CD4-positive, alpha-beta T cell treated with Interleukin-17A for 4 hours (primary cell): ENCODE measurements at places on chromosomes 5 and 9.

DNA sequence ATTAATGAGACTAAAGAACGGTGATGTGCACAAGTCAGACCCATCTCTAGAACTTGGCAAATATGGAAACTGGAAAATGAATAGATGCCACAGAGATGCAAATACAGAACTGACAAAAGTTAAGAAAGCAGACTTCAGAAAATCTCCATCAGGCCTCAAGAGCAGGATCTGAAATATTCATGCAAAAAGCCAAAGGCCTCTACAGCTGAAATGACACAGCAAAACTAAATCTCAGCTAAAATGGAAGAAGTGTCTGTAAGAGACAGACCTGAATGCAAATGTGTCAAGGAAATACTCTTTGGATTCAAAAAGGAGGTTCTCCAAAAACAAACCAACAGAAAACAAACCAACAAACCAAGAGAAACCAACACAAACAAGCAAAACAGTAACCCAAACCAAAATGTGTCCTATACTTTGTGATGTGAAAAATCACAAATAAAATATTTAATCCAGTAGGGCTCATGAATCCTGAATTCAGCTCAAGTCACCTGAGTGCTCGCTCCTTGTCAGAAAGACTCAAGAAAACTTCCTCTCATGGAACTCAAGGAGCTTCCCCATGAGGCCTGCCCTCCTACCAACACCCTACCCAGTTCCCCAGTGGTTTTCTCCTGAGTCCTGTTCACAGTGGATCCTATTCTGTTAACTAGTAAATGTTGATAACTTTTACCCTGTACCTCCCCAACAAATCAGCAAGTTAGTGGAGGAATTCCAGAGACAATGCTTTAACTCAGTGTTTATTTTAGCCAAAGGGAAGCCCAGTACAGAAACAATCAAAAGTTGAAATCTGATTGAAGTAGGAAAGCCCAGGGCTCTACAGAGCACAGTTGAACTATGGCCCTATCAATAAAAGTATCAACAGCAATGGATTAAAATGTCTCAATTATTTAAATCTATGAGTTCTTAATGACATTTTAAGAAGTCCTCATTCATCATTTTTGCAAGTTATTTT, 14.6 kb downstream of the MRPS27 start:
- no peak for DNase-seq

DNA sequence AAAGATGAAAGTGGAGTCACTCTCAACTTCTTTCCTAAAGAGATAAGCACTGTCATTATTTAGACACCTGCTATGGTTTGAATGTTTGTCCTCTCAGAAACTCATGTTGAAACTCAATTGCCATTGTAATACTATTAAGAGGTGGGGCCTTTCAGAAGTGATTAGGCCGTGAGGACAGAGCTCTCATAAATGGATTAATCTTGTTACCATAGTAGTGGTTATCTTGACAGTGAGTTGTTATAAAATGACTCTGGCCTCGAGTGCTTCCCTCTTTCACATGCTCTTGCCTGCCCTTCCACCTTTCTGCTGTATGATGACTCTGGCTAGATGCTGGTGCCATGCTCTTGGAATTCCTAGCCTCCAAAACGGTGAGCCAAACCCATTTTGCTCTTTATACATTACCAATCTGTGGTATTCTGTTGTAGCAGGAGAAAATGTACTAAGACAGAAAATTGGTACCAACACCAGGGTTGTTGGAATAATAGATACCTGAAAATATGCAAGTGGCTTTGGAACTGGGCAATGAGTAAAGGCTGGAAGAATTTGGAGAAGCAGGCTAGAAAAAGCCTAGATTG, 38.0 kb downstream of the GDA start:
- no peak for DNase-seq

DNA sequence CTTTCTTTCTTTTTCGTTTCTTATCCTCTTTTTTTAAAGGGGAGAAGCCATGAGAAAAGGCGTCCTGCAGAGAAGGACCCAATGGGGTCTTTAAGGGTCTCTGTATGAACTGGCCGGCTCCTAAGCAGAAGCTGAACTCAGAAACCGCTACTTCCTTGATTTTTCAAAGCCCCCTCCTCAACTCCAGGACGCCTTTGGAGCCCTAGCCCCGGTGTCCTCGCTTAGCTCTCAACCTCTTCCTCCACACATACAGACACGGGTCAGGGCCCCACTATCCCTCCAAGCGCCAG, 8.3 kb downstream of the PAX5 start:
- no peak for DNase-seq

GRCh38 chr9:93302586-93303257, 118.8 kb downstream of the WNK2 start:
- peak; percentile 76 for DNase-seq

- DNase-seq, result no peak
These were observed 1.2 kb downstream of the ABCA2 start for GRCh38 chr9:137026828-137027227.

GRCh38 chr9:107584186-107584585, 94.6 kb upstream of the KLF4 start:
- DNase-seq, result no peak

DNA sequence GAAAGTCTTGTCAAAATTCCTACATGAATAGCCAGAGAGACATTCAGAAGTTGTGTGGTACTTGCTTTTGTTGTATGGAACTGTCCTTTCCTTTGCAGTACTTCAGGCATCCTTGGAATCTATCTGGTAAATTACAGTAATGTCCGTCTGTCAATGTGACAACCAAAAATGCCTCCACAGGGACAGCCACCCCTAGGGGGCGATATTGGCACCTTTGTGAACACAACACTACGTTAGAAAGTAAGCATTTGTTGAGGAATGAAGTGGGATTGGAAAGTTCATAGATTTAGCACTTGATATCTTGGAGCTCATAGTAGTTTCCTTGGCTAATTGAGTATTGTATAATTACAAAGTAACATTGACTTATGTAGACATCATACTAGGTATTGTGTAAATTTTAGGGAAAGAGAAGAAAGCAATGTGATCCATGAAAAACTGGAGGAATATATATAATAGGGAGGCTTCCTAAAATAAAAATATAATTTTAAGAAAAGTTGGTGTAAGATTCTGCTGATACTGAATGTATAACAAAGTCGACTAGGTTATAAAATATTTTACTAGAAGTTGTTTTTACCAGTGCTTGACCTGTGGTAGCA, 32.7 kb downstream of the TMEFF1 start:
- DNase-seq, result peak; percentile 67

DNA sequence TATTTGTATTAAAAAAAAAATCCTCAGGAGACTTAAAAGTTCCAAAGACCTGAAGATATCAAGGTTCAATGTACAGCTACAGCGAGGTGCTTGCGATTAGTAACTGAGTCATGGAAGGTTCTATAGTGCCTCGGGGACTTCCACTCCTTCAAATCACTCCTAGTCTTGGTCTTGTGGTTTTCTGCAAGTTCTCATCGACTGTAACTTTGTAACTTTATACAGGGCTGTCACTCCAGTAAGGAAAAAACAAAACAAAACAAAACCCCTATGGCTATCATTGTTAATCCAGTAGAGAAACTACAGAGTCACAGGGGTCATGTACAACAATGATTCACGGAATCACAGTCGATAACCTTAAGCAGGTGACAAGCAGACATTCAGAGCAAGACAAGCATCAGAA, 39.8 kb upstream of the SELENOP start:
- DNase-seq, result no peak

GRCh38 chr5:81246697-81247096, 13.6 kb downstream of the CKMT2 start:
- no peak for DNase-seq

DNA sequence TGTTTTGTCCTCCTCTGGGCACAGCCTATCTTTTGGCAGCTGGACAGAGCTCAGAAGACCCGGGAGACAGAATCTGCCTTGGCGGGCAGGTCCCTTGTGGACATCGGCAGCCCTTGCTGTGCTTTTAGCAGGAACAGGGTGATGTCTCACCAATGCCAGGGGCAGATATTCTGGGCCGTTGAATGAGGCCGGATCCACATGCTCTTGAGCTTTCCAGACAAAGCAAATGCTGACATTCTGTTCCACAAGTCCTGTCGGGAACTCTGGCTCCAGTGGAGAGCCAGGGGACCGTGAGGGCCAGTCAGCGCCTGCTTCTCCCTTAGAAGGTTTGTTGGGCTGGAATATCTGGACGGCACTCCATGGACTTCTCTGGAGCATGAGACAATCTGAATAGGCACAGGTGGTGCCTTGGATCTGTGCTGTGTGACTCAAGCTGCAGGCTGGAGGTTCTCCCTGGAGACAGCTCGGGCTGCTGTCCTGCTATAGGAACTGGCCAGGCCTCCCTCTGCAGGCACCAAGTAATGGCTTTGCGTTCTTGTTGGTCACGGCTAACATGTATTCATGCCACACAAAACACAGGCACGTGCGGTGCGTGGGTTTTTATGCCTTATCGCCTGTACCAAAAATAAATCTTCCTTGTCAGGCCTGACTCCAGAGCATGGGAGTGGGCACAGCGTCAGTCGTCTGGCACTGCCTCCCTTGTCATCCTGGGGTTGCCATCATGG, 80.3 kb downstream of the GADD45G start:
- DNase-seq, result no peak

DNA sequence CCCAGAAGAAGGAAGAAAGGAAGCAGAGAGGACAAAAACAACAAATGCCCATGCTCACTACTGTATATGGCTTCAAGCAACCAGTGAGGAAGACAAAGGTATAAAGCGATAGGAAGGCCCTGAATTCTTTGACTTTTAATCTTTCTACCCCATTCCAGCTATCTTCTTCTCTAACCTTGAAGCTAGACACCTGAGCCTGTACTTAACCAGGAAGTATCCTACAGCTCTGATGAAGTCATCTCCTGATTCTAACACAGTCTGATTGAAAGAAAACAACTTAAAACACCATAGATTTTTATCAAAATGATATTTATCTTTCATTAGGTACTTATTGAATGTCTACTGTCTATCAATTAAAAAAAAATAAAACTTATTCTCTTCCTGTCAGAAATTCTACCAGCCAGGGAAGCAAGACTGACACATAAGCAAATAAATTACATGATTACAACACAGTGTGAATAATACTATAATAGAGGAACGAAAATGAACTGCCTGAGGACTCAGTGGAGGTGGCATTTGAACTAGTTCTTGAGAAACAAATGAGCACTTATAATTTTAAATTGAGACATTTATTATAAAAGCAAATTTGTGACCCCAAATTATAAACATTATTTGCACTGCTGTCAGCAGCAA, 123.3 kb upstream of the ELL2 start:
- no peak for DNase-seq

- no peak for DNase-seq
These were observed 75.7 kb downstream of the TUSC1 start for GRCh38 chr9:25602400-25603044.

DNA sequence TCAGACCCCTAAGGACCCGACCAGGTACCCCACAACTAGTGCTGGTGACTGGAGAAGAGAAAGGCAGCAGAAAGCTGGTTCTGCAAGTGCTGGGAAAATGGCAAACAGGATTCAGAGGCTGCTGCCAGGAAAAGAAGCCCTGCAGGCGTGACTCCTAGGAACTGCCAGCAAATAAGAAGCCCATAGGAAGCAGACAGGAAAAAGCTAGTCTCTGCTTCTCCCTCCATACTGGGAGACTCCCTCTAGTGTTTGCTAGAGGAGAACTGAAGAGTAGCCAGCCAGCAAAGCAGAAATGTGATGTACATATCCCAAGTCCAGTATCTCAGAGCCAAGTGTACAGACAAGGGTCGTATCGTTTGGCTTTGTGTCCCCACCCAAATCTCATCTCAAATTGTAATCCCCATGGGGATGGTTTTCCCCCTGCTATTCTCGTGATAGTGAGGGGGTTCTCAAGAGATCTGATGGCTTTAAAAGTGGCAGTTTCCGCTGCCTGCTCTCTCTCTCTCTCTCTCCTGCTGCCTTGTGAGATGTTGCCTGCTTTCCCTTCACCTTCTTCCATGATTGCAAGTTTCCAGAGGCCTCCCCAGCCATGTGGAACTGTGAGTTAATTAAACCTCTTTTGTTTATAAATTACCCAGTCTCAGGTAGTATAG, 38.1 kb upstream of the TUSC1 start:
- DNase-seq, result no peak

- no peak for DNase-seq
These were observed 84.9 kb upstream of the PTGER4 start for GRCh38 chr5:40594811-40595210.

DNA sequence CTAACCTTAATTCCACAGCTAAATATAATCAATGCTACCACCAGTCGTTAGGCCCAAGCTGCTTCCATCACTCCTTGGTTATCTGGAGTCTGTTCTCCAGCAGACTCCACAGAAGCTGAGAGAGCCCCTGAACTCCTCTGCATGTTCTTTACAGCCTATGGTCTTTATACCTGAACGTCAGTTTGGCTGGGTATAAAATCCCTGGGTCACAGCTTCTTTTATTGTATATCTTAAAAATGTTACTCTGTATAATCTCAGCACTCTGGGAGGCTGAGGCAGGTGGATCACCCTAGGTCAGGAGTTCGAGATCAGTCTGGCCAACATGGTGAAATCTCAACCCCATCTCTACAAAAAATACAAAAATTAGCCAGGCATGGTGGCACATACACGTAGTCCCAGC, 23.7 kb upstream of the MRNIP start:
- no peak for DNase-seq

- no peak for DNase-seq
These were observed 5.4 kb upstream of the NKX2-5 start for GRCh38 chr5:173240091-173241050.

GRCh38 chr5:147617711-147618350, 108.0 kb upstream of the DPYSL3 start:
- no peak for DNase-seq

- DNase-seq, result no peak
These were observed 29.9 kb downstream of the MRPL22 start for GRCh38 chr5:154970759-154971158.

- no peak for DNase-seq
These were observed 26.6 kb downstream of the POC5 start for GRCh38 chr5:75690669-75691068.

- no peak for DNase-seq
These were observed 26.1 kb downstream of the RALGDS start for GRCh38 chr9:133094842-133095393.

DNA sequence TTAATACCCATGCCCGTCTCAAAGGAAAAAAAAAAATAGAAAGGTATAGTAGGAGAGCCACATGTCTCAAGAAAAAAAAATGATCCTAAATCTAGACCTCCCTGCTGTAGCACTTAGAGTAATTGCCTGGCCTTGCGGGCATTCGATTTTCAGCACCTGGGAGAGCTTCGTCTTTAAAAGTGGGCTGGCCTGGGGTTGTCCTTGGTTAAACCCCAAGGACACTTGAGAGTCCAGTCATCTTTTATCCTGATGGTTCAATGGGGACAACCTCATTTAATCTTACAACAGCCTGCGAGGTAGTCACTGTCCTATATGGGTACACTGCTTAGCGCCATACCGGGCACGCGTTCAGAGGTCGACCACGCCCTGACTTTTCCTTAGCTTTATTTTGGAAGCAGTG, 60.1 kb downstream of the MAT2B start:
- DNase-seq, result no peak

- DNase-seq, result no peak
These were observed 10.8 kb upstream of the TTC39B start for GRCh38 chr9:15317836-15318235.

- DNase-seq, result no peak
These were observed 131.7 kb downstream of the DAB2IP start for GRCh38 chr9:121783111-121783510.
